Head of caudate nucleus (tissue), 42 donors: ENCODE measurements at places on chromosomes 2 and 18.

DNA sequence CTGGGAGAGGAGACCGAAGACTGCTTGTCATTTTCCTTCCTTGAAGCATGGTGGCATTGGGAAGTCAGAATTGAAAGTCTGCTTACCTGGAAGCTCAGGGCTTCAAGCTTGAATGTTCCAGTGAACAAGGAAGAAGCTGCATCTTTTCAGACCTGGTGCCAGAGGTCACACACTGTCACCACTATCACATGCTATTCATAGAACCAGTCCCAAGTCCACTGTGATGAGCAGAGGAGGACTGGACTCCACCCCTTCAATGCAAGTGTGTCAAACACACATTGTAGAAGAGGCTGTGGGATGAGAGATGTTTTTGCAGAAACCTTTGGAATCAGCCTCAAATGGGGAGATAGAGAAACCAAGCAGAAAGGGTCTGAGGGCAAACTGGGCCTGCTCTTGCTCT is 81.4 kb downstream of the LYPD1 start:
- DNase-seq: no peak

- DNase-seq: no peak
Measured at GRCh38 chr2:239047420-239047819, 199.5 kb downstream of the TWIST2 start.

DNA sequence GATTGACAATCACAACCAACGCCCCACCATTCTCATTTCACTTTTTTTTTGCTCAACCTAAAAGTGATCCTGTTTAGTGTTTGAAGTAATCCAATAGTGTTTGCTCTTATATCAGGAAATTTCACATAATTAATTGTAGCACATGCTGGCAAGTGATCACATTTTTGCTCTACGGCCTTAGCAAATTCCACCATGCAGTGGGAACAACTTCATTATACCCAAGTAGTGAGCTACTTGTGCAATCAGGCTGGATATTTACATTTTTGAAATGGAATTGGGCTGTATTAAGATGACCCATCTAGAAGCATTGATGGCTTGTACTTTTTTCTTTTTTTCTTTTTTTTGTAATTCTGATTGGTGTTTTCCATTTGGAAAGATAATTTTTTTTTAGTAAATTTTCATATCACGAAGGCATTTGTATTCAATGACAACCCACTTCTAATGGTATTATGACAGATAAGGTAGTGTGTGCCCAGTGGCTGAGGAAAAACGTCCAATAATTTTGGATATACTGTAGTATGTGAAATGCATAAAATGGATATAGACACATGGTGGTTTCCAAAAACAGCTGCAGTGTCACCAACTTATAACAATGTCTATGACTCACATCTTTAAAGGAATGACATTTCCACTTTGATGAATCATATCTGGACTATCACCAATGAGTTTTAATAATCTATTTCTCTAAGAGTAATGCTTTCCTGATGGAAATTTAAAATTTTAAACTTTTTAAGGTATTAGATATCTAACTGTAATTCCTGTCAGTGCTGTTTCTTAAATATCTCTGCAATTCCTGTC is 130.6 kb downstream of the COL6A3 start:
- no peak for DNase-seq

DNA sequence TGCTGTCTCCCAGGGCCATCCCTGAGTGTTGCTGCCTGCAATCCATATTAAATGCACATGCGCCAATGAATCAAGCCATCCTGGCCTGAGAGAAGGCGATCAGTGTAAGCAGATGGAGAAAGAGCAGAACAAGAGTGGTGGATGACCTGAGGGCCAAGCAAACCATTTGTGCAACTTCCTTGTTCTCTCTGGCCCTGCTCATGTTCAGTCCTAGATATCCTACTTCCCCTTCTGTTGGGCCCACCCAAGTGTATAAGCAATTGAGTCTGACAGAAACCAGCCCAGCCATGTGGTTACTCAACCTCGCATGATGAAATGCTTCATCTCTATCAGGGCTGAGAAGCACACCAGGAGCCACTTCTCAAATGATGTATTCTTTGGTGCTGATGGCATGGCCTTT is 383.1 kb upstream of the ID2 start:
- peak; percentile 58 for DNase-seq

- DNase-seq: no peak
Measured at GRCh38 chr18:32998921-32999320, 226.1 kb upstream of the KLHL14 start.

GRCh38 chr2:20430461-20431300 is 16.2 kb upstream of the RHOB start:
- no peak for DNase-seq

DNA sequence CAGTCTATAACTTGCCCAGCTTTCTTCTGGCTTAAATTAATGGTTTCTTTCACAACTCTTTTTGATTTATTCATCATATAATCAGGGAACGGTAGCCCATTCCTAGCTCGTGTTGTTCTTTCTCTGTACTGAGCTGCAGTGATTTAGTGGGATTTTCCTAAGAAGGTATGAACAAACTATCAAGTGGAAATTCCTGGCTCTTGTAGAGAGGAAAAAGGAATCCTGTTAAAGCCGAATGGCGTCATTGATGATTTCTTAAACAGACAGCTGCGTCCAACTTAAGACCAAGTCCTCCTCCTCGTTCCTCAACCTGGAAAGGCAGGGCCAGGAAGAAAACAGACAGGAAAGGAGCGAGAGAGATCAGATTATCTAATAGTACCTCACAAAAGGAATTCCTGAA is 69.2 kb upstream of the CABLES1 start:
- DNase-seq: no peak

GRCh38 chr2:71526141-71526540 is 72.8 kb downstream of the DYSF start:
- DNase-seq: no peak

GRCh38 chr2:189569295-189569910 is 11.2 kb downstream of the SLC40A1 start:
- DNase-seq: no peak

DNA sequence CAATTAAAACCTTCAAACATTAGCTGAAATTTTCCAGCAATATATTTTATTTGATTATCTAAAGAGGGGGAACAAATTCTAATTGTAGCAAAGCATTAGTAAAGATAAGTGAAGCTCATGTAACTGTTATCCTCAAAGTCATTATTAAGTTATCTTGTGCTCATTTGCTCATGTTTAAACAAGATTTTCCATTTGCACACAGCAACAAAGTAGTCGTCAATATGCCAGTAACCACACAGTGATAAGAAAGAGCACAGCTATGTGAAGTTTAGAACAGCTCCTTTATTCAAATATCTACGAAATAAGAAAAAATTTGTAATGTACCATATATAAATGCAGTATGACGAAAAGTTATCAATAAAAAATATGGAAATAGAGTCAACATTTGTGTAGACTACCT is 159.5 kb downstream of the ERBB4 start:
- DNase-seq: no peak

DNA sequence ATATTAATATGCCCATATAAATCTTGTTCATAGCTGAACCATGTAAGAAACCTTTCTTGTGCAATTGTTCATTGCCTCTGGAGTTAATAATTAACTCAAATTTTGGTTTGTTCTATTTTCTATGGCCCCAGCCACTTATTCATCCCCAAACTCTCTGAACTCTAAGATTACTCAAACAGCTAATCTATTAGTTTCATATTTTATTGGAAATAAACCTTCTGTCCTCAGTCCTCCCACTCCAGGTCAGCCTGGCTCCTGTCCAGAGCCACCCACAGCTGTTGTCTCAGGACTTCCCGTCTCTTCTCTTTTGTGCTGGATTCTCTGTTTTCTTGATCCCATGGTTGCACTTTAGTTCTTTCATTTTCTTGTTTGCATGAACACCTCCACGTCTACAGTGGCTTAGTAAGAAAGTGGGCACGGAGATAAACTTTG is 4.4 kb upstream of the RNF103 start:
- DNase-seq: no peak

DNA sequence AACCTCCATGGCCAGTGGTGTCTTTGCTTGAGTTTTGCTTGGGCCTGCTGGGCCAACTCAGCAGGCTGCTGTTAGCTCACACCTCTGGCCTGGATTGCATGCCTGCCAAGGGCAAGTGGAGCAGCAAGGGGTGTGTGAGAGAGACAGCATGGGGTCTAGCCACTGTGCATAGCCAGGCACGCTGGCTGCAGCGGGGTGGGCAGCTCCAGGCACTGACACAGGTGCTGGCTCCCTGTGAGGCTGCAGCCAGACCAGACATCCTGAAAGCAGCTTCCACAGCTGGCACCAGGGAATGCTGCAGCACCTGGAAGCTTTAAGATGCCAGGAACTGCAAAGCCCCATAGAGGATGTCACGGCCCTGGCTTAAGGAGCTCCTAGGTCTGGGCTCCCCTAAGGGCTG is 376.4 kb upstream of the VWC2L start:
- no peak for DNase-seq

GRCh38 chr2:53515435-53516332 is 251.9 kb upstream of the CHAC2 start:
- peak; percentile 62 for DNase-seq

DNA sequence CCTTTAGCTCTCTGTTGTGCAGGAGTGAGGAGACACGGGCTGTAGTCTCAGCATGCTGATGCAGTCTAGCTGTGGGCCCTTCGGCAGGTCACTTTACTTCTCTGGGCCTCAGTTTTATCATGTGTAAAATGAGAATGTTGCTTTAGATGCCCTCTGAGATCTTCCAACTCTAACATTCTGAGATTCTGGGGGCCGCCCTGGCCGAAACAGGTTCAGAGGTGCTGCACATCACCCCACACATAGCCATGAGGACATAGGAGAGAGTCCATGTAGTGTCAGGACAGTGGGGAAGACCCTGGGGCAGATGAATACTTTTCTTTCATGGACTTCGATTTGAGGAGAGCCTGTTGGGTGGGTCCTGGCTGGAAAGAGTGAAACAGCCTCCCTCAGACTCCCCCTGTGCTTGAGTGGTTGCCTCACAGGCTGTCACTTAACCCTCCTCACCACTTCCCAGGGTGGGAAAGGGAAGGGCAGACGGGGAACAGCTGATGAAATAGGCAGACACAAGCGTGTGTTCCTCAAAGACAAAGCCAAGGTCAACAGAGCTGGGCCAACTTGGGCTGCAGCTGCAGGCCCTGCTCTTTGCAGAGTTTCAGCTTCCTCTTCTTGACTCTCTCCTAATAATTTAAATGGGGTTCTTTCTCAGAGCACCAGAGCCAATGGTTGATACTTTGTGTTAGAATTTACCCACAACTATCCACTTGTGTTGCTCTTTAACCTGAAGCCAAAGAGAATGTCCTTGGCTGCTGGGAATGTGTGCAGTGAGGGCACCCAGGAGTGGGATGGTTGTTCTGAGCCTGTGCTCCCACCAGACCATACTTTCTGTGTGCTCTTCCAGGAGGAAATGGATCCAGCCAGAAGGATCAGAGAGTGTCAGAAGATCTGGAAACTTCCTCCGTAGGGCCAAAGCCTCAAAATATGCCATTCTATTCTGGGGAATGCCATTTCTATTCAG is 14.7 kb upstream of the MRPL33 start:
- DNase-seq: no peak

GRCh38 chr18:61887838-61888237 is 5.0 kb downstream of the RNF152 start:
- DNase-seq: no peak

DNA sequence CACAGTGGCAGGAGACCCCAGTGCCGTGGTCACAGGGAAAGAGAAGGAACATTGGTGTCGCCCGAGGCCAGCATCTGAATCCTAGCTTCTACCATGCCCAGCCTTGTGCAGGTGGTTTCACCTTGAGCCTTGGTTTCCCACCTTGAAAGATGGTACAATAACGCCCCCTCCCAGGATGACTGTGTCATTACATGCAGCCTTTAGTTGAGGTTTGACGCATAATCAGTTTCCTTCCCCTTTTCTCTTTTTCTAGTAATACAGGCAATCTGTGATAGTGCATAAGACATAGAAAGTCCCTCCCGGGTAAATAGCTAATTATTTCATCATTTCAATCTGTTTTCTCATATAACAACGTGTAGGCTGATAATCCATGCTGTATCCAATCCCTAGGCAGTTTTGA is 29.8 kb upstream of the ZNF407 start:
- no peak for DNase-seq

DNA sequence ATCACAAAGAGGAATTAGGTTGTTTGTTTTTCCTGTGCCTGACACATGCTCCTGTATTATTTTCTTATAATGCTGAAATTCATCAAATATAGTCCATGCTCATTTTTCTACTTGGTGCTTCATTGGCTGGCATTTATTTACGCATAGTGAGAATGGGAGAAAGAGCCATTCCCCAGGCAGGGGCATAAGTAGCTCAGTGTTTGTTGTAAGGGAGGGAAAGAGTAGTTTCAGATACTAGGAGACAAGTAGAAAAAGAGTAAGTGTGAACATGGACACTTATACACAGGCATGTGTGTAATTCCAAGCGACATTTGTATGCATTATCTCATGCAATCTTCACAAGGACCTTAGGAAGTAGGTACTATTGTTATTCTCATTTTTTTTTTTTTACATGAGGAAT is 111.9 kb upstream of the UGP2 start:
- no peak for DNase-seq

DNA sequence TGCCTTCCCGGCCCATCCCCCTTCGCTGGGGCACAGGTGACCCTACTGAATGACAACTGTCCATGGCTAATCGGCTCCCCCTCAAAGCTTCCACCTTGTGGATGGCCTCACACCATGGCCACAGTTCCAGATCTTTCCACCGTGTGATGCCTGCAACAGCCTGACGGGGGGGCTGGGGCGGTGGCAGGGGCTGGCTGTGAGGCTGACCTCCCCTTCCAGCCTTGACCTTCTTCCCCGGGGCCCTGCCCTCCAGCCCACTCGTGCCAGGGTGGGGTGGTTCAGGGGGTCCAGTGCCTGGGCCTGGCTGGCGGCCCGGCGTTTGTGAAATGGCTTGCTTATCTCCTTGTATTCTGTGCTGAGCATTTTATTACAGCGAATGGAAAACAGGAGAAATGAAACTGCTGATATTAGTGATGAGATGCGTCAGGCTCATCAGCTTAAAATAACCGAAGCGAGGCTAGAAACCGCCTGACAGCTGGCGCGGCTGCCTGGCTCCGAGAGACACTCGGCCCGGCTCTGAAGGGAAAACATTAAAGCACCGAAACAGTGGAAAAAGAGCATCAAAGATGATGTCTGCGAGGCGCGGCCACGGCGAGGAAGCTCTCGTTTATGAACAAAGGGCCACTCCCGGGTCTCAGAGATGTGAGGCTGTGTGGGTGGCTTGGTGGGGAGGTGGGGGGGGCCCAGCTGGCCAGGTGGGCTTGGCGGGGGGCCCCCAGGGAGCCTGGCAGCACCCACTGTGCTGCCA is 916 bp upstream of the PDCD1 start:
- DNase-seq: peak; percentile 75

DNA sequence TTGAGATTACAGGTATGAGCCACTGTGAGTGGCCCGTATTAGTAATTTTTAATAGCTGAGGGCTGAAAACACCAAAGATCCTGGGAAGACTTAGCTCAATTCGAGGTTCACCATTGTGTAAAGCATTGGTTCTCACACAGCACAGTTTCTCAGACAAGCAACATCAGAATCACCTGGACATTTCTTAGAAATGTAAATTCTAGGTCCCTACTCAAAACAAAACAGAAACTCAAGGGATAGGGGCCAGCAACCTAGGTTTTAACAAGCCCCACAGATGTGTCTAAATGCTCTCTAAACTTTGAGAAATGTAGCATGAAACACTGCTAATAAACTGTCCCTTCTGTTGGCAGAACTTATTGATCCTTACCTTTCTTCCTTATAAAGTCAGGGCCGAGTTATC is 681.2 kb downstream of the RNF144A start:
- no peak for DNase-seq
